ENCODE measurements at places on chromosomes 1 and 21.

DNA sequence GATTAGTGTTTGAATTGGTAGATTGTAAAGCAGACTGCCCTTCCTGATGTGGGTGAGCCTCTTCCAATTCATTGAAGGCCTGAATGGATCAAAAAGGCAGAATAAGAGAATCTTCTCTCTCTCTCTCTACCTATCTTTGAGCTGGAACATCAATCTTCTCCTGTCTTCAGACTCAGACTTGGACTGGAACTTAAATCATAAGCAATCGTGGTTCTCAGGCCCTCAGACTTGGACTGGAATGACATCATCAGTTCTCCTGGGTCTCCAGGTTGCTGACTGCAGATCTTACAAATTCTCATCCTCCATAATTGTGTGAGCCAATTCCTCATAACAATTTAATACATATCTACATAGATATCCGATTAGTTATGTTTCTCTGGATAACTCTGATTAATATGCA, 66.8 kb downstream of the IER5 start:
- no peak for DNase-seq

GRCh38 chr1:205930799-205931281, 12.4 kb downstream of the SLC26A9 start:
- DNase-seq: no peak

GRCh38 chr1:55534565-55535121, 319.5 kb upstream of the USP24 start:
- no peak for DNase-seq

DNA sequence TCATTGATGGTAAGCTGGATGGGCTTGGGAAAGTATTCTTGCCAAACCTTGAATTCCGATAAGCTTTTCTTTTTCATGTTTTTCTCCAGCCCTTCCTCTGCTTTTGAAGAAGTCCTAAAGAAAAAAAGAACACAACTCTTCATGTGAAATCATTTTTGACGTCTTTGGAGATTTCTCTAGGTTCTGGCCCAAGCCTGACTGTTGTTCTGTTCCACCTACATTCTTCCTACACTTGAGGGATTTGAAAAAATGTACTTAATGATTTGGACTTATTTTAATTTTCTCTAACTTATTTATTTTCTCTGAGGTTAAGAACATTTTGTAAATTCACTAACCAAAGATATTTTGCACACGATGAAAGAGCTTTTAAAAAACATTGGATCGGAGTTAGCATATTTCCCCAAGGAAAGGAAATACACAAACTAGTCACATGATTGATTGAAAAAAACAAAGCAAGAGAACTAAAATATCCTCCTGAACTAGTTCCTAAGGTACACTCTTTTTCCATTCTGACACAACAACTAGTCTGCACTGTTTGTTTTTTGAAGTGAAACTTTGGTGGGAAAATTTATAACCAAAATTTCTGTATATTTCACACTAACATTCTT, 82.3 kb downstream of the LTN1 start:
- no peak for DNase-seq

DNA sequence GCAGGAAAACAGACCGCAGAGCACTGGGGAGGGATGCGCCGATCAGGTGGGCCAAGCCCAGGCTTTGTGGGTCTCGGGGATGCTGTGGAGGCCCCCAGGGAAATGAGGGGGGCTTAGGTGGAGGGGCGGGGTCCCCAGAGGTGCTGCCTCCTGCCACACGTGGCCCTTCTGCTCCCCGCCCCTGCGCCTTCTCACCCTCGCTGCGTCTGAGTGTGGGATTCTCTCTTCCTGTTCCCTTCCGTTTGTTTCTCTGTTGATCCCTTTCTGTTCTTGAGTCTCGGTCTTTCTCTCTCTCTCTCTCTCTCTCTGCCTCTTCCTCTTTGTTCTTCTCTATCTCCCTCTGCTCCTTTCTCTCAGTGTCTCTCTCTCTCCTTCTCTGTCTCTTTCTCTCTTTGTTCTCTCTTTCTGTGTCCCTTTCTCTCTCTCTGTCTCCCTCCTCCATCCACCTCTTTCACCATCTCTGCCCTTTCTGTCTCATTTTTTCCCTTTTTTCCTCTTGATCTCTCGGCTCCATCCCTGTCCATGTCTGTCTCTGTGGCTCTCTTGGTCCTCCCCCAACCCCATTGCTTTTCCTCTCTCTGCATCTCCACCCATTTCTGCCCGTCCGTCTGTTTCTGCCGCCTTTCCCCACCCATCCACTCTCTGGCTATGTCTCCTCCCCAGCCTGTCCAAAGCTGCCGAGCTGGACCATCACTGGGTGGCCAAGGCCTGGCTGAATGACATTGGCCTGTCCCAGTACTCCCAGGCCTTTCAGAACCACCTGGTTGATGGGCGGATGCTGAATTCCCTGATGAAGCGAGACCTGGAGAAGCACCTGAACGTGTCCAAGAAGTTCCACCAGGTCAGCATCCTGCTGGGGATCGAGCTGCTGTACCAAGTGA, 52.4 kb upstream of the TMEM51 start:
- DNase-seq: no peak

GRCh38 chr1:228860911-228861831, 125.9 kb downstream of the RHOU start:
- DNase-seq: peak; percentile 18

DNA sequence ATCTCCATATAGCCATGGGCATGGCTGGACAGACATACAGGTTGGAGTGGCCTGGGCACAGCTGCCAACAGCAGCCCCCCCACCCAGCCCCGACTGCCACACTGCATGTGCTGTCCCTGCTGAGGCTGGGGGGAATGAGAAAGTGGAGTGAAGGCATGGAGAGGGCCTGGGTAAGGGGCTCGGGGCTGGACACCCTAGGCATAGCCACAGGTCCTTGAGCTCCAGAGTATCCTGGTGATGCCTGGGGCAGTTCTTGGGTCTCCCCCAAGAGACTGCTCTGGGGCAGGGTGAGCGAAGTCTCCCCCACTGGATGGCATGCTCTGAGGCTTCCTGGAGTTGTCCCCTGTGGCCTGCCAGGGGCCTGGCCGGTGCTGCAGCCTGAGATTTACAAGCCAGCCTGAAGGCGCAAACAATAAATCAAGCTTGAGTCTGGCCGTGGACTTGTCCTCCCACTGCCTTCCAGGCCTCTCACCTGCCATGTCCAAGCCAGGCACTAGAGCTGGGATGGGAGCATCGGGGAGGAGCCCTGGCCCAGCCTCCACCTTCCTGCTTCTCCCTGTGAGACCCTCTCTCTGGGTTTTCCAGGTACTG, 53.6 kb downstream of the FOXO6 start:
- no peak for DNase-seq

GRCh38 chr1:39381839-39382238, 109.6 kb upstream of the BMP8A start:
- no peak for DNase-seq

DNA sequence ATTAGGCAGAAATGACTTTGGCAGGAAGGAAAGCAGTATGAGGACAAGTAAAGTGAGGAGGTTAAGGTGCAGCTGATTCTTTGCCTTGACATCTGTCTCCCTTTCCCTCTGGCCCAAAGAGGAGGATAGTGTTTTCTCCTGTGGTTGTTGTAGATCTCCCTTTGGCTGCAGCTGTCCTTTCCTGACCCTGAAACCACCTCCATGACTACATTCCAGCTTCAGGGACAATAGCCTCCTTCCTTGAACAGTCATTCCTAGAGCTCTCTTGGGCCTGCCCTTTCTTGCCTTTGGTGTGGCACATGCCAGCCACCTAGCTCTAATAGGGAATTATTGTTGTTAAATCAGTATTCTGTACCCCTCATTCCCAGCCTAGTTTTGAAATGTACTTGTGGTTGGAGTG, 6.2 kb downstream of the ZMYM1 start:
- DNase-seq: no peak

DNA sequence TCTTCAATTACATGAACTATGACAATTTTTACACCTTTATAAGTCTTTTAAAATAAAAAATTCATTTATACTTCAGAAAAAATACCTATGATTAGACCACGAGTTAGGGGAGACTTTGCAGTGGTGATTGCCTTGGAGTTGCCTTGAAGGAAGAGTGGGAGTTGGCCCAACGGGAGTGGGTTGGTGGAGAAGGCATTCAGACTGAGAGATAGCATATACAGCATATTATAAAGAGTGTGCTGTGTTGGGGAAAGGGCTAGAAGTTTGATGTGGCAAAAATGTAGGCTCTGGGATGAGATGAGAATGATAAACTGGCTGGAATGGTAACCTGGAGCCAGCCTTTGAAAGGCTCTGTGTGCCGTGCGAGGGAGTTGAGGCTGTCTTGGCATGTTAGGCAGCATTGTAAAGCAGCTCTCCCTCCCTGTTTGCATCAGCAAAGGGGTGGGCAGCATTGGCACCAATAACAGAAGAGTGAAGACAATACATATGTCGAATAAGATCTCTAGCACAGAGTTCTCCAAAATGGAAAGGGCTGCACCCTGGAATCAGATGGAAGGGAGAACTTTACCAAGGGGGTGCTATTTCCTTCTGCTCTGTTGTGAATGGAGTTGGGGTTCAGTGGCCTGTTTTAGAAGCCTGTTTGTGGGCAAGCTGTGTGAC, 24.4 kb downstream of the MPZL1 start:
- DNase-seq: no peak

DNA sequence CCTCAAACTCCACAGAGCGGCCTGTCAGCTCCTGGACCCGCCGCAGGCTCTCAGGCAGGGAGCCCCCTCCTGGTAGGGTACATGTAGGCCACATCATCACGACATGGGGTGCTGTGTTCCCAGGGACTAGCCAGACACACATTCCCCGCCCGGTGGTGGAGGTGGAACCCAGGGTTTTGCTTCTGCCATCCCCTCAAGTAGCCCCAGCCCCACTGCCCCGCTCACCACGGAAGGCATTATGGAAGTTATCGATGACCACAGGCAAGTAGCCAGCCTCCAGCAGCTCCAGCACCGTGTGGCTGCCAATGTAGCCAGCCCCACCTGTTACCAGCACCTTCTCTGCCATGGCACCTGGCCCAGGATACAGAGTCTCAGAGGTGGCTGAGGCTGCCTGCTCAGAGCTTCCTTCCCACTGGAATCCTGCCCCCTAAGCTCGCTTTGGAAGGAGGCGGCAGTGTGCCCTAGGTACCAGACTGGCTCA, 1.9 kb downstream of the GALE start:
- no peak for DNase-seq

DNA sequence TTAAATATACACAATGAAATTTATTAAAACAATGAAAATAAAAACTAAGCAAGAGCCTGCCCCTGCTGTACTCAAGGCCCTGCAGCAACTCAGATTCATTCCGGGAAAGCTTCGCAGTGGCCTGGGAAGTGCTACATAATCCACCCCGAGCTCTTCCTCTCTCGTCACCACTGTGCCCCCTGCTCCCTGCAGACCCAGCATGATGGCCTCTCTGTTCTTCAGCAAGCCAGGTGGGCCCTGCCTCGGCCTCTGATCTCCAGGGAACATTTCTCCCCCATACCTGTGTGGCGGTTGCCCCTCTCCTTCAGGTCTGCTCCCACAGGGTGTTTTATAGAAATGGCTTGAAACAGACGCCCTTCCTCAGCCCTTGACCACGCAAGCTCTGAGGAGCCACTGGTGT, 10.6 kb downstream of the RNF187 start:
- no peak for DNase-seq

- no peak for DNase-seq
Observed at GRCh38 chr1:234712891-234713305, 102.9 kb upstream of the IRF2BP2 start.

DNA sequence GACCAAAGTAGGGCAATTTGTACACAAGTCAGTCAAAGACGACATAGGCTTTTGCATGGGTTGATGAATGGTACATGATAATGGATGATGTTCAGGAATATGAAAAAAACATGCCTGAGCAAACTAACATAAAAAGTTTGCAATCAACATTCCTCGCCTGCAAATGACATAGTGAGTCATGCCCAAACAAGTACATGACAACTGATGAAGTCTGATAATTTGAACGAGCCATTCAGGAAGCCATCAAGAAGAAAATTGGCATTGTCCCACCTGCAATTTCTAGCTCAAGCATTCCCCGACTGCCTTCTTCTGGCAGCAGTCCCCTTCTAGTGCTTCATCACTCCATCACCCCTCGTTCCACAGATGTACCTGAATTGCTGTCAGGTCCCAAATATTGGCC, 118.4 kb upstream of the NR5A2 start:
- no peak for DNase-seq

GRCh38 chr1:42381280-42381673, 685 bp downstream of the RIMKLA start:
- no peak for DNase-seq

DNA sequence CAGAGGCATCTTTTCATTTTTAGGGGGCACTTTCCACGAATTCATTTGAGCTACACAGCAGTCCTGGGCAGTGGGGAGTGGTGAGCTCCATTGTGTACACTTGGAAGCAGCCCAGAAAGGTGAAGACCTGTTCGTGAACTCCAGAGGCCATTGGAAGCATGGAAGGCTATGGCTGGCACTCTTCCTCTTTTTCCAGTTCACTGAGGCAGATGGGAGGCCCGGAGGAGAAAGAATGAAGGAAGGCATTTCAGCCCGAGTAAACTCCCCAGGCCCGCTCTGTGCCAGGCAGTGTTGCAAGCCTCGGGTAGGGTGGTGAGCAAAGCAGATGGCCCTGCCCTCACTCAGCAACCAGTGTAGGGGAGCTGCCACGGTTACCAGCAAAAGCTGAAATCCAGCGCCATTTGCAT, 673 bp upstream of the DHCR24 start:
- no peak for DNase-seq

- DNase-seq: no peak
Observed at GRCh38 chr1:111618081-111618480, 1.5 kb upstream of the RAP1A start.

DNA sequence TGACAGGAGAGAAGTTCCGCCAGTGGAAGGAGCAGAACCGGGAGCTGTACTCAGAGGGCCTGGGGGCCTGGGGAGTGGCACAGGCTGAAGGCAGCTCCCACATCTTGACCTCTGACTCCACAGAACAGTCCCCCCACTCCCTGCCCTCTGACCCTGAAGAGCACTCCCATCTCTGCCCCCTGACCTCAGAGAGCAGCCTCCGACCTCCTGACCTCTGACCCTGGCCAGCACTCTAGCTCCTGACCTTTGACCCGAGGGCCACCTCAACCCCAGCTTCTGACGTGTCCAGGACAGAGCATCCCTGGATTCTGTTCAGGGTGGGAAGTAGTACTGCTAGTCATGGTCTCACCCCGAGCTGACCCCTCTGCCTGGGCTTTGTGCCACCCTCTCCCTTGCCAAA, 1.1 kb upstream of the CATSPER4 start:
- DNase-seq: no peak

DNA sequence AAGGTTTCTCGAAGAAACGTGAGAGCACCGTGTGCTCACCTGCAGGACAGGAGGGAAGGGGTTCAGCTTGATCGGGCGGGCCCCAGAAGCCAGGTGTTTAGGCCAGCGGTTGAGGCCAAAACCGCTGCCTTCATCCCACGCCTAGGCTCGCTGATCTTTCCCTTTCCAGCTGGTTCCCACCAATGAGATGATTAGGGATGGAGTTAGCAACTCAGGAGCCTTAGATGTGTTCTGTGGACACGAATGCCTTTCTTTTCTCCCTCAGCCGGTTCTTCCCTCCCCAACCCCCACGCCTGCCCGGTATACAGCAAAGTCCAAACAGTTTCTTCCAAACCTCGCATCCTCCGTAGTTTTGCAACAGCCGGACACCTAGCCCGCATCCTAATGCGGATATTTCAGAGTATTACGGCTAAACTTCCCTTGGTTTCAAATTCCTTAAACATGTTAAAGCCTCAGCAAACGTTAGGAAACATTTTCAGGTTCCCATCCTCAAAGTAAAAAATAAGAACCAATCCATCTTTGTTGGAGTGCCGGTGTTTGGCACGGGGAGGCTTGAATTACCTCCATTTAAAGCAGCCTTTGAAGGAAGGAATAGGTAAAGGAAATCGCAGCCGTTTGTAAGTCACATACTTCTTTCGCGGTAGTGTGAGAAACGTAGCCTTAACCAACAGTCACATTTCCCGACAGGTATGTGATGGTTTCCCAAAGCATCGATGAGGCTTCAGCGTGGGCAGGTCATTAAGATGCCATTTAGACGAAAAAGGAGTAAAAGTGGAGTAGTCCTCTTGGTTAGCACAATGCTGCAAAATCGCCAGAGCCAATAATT, 1.1 kb downstream of the LRRC8C start:
- no peak for DNase-seq
